ENCODE measurements at places on chromosomes 7 and 10.

GRCh38 chr10:112261281-112261822 is 21.8 kb upstream of the TECTB start:
- DNase-seq = no peak

GRCh38 chr7:141704112-141704511 is 2.1 kb upstream of the DENND11 start:
- no peak for DNase-seq

DNA sequence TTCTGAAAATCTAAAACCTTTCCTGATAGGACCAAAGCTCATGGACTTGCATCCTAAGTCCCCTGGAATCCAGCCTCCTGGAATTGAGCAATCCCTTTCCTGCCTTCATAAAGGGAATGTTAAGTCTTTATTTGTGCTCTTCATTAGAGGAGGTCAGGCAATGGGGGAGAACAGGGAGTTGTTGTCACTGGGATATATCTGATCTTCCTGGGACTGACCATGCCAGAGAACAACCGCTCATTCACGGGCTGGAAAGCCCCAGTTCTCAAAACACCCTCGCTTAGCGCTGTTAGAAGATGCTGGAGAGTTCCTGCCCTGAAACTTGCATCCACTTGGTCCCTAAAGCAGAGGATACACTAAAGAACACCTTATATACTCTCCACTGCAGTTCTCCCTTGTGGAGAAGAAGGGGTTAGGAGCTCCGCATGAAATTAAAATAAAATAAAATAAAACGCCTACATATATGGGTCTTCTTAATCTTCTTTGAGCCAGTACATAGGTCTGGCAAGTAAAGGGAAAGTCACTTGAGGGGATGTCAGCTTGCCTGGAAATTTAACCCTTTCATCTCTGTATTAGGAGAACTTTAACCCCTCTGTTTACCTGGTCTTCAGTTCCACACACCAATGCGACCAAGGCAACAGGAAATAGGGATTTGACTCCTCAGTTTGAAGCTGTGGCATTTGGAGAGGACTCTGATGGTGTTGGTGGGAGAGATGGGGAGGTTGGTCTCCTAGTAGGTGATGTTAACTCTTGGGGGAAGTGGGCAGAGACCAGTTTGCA is 1.2 kb downstream of the SORCS1 start:
- no peak for DNase-seq

GRCh38 chr7:114356133-114356532 is 58.5 kb upstream of the FOXP2 start:
- no peak for DNase-seq

DNA sequence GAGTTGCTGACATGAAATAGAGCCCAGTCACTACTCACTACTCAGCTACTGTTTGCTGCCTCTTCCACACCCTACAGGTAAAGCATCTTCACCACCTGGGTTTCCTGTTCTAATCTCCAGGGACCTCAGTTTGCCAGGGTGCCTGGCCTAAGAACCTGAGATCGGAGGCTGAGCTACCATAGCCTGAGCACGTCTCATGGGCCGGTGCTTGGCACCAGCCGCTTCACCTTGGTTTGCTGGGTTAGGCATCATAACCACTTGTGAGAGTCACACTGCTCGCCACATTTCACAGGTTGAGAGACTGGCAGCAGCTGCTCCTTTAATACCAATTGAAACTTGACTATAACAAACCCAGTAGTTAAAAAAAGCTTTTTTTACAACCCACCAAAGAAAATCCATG is 75.1 kb downstream of the EMX2 start:
- DNase-seq = no peak

DNA sequence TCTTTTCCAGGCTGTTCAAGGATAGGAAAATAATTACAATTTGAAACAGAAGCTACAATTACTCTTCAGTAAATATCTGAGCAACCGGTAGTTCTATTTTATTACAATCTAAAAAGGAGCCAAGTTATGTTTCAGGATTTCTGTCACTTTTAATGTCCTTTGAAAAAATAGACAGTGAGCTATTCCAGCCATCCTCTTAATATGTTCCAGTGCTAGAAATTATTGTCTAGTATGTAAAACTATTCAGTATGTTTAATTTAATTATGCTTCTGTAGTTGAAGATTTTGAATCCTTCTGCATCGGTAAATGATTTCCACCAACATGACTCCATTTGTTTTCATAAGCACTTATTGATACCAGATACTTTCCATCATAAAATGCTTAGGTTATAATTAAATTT is 129.6 kb upstream of the SEMA3D start:
- DNase-seq = no peak

- DNase-seq = no peak
Measured at GRCh38 chr10:59283456-59284091, 78.8 kb downstream of the FAM13C start.

DNA sequence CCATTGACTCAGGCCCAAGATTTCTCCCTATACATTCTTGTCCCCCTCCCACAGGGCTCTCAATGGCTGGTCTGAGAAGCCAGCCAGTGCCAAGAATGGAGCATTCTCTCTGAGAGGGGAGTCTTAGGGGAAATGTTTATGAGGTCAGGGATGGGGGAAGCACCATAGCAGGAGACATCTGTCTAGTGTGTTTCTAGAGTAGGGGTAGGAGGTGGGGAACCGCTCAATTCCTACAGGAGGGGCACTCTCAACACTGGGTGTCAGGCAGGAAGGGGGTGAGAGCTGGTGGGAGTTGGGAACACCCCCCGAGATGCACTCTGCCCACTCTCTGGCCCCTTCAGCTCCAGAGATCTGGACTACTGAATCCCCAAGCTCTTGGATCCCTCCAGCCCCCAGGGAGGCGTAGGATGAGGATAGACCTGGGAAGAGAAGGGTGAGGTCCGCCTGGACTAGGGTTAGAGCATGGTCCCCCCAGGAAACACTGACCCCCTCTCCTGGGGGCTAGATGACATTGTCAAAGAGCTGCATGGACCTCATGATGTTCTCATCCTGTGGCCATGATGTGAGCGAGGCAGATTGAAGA is 8.7 kb upstream of the OGA start:
- DNase-seq = no peak

DNA sequence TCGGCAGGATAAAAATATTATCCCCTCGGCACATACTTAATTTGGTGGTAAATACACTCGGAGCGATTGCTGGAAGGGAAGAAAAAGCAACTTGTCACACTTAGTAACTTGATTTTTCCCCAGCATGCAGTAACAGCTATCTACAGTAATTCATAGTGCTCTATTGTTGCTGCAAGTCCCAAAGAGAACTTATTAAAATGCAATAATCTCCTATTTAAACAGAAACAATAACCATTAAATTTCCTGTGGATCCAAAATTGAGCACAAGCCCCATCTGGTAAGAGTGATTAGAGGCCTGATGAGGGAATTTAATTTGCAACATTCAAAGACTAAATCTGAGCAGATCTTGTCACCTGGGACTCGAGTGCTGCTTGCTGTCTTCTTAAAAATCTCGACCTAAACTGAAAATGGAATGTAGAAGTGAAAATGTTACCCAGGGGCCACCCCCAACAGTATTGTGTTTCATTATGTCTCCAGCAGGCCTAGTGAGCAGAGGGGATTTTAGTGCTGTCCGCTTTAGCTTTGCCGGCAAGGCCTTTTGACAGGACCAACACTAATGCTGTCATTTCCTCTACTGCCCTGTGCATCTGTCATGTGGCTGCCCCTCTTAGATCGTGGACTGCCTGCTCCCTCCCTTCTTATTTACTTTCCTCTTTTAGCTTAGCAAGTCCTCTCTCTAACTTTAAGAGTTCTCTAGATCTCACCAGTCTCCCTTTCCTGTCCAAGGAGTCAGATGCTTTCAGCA is 639.7 kb downstream of the AUTS2 start:
- no peak for DNase-seq

- no peak for DNase-seq
Measured at GRCh38 chr10:105328503-105329133, 687.5 kb downstream of the SORCS3 start.

DNA sequence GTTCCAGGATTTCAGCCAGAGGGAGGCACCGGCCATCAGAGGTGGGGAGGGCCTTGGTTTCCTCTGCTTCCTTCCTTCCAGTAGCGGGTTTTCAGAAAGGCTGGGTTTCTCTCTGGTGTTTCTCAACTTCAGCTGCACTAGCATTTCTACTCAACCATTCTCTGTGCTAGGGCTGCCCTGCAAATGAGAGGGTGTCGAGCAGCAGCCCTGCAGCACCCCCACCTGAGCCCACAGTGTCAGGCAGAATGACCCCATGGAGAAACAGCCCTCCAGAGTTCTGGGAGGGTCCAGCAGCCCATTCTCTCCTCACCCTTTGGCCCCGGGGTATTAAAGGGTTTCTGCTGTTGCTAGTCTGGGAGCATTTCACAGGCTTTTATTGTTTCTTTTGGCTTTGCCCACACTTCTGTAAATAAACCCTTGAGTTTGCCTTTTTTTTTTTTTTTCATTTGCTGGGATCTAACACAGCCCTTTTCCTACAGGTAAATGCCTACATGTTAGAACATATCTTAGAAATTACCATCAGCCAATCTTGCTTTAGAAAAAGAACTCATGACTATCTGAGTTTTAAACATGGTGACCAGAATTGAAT is 151.5 kb upstream of the VIPR2 start:
- DNase-seq = no peak

GRCh38 chr7:36957620-36958019 is 233.3 kb upstream of the AOAH start:
- no peak for DNase-seq

GRCh38 chr7:100167912-100168323 is 499 bp downstream of the GAL3ST4 start:
- DNase-seq = no peak

GRCh38 chr7:134562136-134562535 is 13.2 kb downstream of the AKR1B15 start:
- DNase-seq = no peak

GRCh38 chr10:69801434-69802315 is at the start of gene COL13A1:
TSS of gene COL13A1 (plus strand) at chr10:69801906. CDS start at chr10:69802424, 518 bp downstream.
- no peak for DNase-seq

DNA sequence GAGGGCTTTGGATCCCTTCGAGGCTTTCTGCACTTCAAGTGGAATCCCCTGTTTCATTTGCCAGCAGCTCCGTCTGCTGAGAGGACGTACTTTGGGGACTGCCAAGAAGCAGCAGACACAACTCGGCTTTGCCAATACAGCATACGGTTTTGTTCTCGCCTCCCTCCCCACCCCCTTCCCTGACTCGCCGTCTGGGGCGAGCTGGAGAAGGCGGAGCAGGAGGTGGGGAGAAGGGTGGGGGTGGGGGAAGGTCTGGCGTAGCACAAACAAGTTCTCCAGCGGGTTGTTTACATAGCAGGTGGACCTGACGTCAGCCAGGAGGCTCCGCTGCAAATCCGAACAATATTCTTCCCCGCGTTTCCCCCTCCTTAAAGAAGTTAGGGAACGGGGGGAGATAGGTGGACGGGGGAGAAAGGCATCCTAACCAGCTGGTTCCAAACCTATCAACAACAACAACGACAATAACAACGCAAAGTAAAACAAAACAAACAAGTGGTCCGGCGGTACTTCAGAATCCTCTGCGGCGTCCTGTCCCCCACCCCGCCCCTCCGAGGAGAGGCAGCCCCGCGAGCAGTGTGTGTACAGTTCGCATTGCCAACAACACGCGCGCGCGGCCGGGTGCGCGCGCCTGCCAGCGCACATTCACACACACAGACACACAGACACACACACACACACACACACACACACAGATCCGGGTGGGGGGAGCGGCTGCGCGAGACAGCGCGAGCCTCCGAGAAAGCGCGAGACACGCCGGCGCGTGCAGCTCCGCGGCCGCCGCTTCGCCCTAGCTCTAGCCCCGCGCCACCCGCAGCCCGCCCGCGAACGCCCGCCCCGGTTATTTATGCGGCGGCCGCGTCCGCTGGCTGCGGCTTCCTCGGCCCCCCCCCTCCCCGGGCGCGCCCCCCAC is 167.0 kb upstream of the PPP1R3A start:
- no peak for DNase-seq

- DNase-seq = no peak
Measured at GRCh38 chr7:100539436-100540006, 518 bp downstream of the AGFG2 start.

DNA sequence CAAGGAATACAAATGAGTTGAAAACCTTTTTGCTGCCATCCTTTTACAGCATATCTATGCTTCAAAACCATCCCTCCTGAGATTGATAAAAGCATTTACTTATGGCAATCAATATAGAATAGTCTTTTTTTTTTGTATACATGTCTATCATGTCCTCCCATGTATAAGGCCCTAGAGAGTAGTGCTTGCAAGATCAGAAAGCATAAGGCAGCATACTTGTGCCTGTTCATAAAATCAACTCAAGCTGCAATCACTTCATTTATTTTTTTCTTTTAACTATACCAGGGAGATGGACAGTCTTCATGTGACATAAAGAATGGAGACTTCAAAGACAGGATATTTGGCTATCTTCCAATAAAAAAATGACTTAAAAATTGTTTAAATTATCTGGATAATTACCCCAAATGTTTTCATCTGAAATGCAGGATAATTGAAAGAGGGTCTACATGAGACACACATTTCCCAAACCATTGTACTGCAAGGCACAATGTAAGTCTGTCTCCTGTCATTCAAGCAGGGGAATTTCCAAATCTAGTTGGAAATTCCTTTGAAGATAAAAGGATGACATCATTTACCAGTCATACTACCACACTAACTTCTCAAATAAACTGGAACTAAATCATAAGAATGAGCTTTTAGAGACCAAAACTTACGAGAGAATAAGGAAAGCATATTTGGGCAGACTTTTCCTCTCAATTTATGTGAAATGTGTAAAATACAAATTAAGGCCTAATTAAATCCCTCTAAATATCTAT is 22.5 kb downstream of the LRRN3 start:
- DNase-seq = no peak

DNA sequence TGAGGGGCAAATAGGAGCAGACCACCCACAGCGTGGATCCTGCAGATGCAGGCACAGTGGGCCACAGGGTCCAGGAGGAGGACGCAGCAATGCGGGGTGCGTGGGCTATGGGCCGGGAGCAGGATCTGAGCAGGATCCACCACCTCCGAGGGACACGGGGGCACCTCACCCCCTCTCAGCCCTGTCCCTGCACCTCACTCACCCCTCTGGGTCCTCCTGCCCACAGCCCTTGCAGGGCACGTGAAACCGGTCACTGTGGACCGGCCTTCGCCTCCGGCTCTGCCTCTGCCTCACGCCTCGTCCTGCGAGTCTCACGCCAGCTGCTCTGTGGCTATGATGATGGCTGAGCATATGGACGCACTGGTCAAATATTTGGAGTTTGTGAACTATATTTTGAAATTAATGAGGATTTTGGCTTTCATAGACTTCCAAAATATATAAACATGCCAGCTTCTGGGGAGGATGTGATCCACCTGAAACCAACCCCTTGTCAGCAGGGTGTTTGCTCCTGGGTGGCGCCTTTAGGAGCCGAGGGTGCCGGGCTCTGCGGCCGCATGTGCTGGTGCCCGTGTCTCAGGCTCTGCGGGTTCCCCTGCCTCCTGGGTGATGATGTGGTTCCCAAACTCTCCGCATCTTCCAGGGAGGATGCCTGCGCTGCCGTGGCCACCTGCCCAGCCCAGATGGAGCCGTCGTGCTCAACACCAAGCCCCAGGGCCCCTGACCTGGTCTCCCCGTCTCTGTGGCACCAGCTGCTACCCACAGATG is 11.3 kb upstream of the ADGRA1 start:
- no peak for DNase-seq

GRCh38 chr10:129041916-129042315 is 425.1 kb upstream of the MGMT start:
- DNase-seq = no peak

Measured in T-helper 1 cell (primary cell).